ENCODE measurements at places on chromosomes 5 and 9.

DNA sequence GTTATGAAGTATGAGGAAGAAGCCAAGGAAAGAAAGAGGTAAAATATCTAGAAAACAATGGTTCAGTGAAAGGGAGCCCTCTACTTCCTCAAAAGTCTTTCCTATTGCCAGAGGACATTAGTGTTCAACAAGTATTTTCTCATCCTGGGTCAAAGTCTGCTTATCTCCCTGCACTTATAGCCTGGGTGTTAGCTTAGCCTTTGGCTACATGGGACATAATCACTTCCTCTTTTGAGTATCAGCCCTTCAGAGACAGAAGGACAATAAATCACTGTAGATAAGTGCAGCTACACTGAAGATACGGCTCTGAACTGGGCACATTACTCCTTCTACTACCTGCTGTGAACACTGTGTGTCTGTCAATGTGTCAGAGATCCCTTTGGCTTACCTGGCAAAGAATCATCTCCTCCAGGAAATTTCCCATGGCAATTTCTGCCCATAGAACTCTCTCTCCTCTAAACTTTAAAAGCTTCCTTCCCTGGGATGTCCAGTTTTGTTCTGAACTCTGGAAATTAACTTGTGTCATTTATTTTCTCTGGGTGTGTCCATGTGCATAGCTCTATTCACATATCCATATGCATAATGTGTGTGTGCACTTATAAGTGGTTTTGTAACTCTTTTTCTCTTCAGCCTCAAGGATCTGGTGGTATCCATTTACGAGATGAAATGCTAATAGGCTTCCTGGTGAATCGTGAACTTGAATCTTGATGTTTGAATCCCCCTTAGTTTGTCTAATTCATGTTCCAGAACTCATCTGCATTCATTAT is 30.0 kb upstream of the RECK start:
- no peak for DNase-seq

DNA sequence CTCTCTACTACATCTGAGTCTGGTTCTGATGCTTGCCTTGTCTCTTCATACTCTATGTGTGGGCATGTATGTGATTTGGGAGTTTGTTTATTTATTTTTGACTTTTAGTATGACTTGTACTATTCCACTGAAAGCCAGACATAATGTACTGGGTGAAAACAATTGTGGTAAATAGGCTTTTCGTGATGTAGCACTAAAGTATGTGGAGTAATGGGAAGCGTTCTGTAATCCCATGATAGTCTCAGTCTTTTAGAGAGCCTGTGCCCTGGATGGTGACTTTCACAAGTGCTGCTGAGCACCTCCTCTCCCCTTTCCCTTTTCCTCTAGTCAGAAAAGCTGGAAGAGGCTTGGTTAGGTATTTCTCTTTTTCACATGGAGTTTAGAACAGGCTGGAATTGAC is 85.8 kb upstream of the S1PR3 start:
- no peak for DNase-seq

GRCh38 chr5:37323607-37324006 is 47.3 kb downstream of the NUP155 start:
- DNase-seq, result no peak

DNA sequence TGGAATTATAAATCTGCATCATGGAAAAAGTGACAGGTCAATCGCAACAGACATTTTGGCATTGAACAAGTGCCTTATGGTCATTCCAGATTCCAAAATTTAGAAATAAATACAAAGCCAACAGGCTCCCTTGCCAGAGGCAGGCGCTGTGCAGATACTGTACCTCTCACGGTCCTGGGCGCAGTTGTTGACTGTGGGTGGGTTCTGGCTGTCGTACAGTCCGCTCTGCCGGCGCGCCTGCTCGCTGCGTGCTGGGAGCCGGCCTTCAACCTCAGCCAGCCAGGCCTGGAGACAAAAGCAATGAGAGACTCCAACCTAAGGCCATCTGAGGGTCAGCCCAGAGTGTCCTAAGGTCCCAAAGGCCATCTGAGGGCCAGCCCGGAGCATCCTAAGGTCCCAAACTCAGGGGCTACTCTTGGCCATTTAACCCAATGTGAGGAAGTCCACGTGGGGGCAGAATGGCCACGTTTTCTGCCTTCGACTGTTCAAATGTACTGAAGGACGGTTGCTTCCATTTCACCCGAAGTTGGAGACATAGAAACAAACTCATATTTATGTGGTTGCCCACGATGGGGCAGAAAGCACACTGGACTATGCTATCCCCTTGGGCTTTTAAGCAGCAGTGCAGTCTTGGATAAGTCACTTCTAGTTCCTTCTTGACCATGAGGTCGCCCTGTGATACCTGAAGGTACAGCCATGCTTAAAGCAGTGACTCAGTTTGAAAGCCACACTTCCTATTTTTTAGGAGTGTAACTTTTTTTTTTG is 65.2 kb downstream of the USP20 start:
- DNase-seq, result no peak

DNA sequence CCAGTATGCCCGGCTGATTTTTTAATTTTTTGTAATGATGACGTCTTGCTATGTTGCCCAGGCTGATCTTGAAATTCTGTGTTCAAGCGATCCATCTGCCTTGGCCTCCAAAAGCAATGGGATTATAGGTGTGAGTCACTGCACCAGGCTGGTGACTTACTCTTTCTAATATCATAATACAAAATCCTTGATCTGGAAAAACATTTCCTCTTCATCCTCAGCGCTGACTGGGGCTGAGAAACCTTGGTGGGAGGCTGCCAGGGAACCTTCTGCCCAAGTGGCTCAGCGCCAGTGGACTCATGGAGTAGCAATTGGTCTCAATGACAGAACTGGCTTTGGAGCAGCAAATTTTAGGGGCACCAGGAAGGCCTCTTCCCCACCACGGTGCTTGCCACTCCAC is 17.5 kb upstream of the SEMA4D start:
- DNase-seq, result no peak

DNA sequence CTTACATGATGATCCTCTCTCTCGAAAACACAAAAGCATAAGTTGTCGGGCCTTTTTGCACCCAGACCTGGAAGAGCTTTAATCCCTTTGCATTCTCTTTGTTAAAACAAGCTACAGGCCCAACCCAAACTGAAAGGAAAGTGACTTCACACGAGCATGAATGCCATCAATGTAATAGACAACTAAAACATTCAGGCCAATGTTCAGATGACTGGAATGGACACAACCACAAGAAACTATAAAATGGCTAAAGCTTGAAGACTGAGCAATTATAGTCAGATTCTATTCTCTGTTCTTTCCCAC is 45.5 kb downstream of the RFX3 start:
- no peak for DNase-seq

DNA sequence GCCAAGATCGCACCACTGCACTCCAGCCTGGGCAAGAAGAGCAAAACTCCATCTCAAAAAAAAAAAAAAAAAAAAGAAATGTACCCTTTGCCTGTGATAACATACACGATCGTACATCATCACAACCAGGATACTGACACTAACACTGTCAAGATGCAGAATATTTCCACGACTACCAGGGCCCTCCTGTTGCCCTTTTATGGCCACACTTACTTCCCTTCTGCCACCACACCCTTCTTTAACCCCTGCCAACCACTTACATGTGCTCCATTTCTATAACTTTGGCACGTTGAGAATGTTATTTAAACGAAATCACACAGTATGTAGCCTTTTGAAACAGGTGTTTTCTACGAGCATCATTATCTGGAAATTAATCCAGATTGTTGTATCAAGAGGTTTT is 69.0 kb upstream of the OTULINL start:
- no peak for DNase-seq

- DNase-seq, result no peak
Observed at GRCh38 chr9:133658442-133659431, 22.6 kb downstream of the DBH start.

DNA sequence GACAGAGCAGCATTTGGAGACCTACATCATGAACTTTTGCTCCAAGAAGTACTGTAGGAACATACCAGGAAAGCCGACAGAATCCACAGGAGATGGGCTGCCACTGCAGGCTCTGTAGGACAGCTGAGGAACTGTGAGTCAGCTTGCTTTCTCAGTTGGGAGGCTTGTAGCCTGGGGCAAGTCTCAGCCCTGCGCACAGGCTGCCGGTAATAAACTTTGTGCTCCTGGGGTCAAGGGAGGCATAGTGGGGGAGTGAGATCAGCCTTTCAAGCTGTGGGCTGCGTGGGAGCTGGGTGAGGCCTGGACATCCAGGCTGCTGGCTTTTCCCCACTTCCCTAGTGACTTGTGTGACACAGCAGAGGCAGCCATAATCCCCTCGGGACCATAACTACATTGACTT is 718.0 kb upstream of the CDH10 start:
- DNase-seq, result no peak

All from T-helper 17 cell (primary cell).